Natural killer cell treated with Interleukin-12 subunit alpha and Interleukin-12 subunit beta and Interleukin-15 and Interleukin-18, amount 100 ng/mL, for 72 hours (primary cell): ENCODE measurements at places on chromosomes 2 and 18. TPM values are rescaled to one million over a fixed set of nuclear protein-coding genes. Genes with fewer than 3 reads are reported as not detected.

Gene GATA6
- not detected for total RNA-seq

Gene KYNU
- total RNA-seq: 0.56 TPM

Gene BMP10
- not detected for total RNA-seq

Gene TFCP2L1
- 0.33 TPM for total RNA-seq

Gene GNLY
- total RNA-seq: 903 TPM

GRCh38 chr2:168751104-168751740, 51.2 kb upstream of the NOSTRIN start:
- DNase-seq: no peak
- H3K4me1 ChIP-seq: peaks cover 15% of the 10 kb centered on the region
- no peaks in the 10 kb centered on the region for H3K27me3 ChIP-seq
- H3K27ac ChIP-seq: no peak overlapping the region

DNA sequence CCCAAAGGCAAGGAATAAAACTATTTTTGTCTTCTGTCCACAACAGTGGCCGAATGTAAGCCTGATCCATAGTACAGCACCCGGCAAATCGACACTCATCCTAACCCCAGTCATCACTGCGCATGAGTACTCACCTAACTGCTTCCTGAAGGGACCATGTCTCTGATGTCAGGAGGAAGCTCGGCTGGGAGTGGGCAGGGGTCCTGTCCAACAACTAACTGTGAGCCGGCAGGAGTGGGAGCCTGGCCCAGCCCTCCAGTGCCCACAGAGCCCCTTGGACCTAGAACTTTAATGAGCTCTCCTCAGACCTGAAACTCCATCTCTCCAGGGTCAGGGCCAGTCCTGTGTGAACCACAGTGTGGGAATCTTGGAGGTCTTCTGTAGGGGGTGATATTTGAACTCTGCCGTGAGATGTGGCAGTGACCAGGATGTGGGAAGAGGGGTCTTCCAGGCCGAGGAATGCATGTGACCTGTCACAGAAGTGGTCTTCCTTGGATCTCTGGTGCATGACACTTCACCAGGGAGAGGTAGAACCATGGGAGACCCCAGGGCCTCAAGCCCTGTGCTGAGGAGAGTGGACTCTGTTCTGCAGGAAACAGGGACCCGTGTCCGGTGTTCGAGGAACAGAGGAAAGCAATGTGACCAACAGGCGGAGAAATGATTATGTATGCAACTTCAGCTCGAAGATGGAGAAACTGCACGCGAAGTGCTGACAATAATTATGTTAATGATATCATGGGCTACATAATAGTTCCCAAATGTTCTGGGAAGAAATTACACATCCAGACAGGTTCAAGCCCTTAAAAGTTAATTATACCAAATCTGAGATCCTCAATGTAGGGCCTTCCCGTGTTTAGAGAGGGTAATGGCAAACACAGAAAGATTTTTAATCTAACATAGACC, 240.1 kb upstream of the HDAC4 start:
- no peaks in the 10 kb centered on the region for H3K36me3 ChIP-seq
- no peak overlapping the region for H3K27ac ChIP-seq
- no peak for DNase-seq
- no peaks in the 10 kb centered on the region for H3K27me3 ChIP-seq

GRCh38 chr18:6362559-6363129, 52.1 kb downstream of the L3MBTL4 start:
- peak overlapping the region; percentile 51 for H3K4me3 ChIP-seq
- H3K27ac ChIP-seq: peak overlapping the region; percentile 77
- no peak for DNase-seq
- peaks cover 18% of the 10 kb centered on the region for H3K4me1 ChIP-seq

DNA sequence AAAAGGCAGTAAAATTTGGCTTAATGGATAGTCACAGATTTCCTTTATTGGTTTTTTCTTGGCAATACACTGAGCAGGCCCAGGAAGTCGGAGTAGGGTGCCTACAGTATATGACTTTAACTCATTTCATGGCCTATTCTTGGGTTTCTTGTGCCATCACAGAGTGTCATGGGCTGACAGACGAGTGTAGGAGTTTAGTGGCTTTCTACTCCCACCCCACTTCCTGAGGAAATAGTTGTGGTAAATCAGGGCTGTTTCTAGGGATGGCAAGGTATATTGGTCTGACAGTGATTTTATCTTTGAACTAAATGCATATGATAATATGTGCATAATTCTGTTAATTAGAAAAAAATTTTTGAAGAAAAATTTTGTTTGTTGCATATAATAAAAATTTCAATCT, 100.1 kb downstream of the PLCL1 start:
- no peak overlapping the region for H3K27ac ChIP-seq
- H3K36me3 ChIP-seq: no peaks in the 10 kb centered on the region
- no peaks in the 10 kb centered on the region for H3K27me3 ChIP-seq

DNA sequence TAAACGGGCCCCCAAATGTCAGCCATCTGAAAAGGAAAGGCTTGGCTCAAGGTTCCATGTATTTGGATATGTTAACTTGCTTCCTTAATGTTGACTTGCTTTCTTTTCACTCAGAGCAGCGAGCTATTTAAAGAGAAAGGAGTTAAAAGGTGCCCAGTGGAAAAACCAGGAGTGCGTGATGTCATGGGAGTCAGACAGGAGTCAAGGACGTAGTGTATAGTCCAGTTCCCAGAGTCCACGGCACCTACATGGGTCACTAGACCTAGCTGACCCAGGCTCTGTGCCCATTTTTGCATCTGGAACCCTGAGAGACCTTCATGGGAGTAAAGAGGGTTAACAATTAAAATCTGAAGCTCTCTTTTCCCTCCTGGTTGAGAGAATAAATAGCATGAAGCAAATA, 19.8 kb downstream of the SLC3A1 start:
- H3K4me1 ChIP-seq: no peaks in the 10 kb centered on the region
- no peak overlapping the region for H3K27ac ChIP-seq
- H3K36me3 ChIP-seq: no peaks in the 10 kb centered on the region
- peaks cover 17% of the 10 kb centered on the region for H3K27me3 ChIP-seq
- no peak overlapping the region for H3K4me3 ChIP-seq

DNA sequence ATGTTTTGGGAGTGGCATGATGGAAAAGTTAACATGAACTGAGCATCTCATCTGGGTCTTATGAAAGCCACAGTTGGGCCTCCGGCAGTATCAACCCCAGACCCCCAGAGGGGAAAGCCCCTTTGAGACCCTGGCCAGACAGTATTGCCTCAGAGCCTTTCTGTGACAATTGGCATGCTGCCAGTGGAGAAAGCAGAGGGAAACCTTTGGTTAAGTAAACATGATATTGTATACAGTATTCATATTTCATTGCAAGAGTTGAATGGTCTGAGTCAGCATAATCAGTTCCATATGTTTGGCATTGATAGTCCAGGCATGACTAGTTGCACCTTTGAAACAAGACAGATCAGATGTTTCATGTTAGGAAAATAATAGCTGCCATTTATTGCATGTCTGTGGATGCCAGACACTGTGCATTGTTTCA, 20.0 kb downstream of the MERTK start:
- no peak overlapping the region for H3K4me3 ChIP-seq
- H3K4me1 ChIP-seq: no peaks in the 10 kb centered on the region
- H3K27me3 ChIP-seq: peaks cover 2% of the 10 kb centered on the region
- DNase-seq: no peak
- H3K36me3 ChIP-seq: no peaks in the 10 kb centered on the region

GRCh38 chr2:660586-661359, 16.4 kb downstream of the TMEM18 start:
- no peaks in the 10 kb centered on the region for H3K27me3 ChIP-seq
- no peak overlapping the region for H3K27ac ChIP-seq
- H3K4me3 ChIP-seq: no peak overlapping the region
- H3K36me3 ChIP-seq: peaks cover 24% of the 10 kb centered on the region

DNA sequence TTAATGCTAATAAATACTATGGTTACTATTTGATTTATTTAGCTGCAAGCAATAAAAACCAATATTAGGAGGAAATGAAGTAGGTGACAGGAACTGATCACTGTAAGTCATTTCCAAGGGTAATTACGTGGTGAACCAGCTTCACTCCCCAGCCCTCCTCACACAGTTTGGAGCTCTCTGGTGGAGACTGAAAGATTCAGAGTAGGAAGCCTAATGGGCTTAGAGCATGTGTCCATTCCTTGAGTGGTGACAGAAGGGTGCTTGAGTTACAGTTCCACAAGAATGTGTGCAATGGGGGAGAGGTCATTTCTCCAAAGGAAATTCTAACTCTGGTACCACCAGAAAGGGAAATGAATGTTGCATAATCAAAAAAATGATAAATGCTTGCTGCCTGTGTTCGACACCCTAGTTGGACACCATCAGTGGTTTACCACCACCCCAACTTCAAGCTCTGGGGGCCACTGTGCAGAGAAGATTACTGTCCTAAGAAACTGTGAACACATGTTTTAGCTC, 285.1 kb upstream of the MMADHC start:
- no peak overlapping the region for H3K4me3 ChIP-seq
- no peaks in the 10 kb centered on the region for H3K4me1 ChIP-seq
- no peak overlapping the region for H3K27ac ChIP-seq
- H3K27me3 ChIP-seq: no peaks in the 10 kb centered on the region
- no peaks in the 10 kb centered on the region for H3K36me3 ChIP-seq

DNA sequence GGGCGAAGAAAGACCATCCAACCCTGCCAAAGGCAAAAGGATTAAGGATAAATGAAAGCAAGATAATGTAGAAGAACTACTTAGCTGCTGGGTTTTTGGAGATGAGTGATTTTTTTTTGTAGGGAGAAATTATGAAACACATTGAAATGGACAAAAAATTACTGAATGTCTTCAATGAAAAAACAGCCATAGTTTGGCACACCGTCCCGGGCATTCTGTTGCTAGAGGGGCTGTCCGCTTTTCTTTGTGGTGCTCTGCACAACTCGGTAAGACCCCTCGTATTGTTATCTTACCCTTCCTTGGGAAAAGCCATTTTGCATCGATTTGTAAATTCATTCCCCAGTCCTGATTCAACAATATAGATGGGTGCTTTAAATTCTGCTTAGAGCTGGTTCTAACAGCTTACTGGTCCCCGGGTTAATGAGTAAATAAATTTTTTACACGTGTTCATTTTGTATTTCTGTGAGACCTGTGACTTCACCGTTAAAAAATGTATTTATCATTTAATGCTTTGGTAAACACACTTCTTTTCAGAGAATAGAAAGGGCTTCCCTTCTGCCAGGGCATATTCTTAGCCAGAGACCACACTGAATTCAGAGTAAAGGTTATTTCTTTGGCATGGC, 912 bp upstream of the LAPTM4A start:
- peaks cover 30% of the 10 kb centered on the region for H3K4me1 ChIP-seq
- peaks cover 26% of the 10 kb centered on the region for H3K27me3 ChIP-seq
- no peak for DNase-seq
